ENCODE measurements at places on chromosomes 4 and X.

DNA sequence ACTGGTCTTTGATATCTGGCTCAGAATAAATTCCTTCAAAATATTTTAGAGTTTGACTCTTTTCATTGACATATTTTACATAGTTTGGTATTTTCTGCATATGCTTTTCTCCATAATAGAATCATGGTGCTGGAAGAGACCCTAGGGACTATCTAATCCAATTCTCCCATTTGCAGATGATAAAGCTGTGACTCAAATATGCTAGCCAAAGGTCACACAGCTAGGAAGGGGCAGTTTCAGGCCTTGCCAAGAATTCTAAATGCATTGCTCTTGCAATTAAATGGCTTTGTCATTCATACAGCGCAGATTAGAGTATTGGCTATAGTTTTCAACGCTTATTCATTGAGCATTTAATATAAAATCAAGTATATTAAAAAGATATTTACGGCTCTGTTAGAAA is 374.1 kb upstream of the RASGEF1B start:
- no peak for DNase-seq

DNA sequence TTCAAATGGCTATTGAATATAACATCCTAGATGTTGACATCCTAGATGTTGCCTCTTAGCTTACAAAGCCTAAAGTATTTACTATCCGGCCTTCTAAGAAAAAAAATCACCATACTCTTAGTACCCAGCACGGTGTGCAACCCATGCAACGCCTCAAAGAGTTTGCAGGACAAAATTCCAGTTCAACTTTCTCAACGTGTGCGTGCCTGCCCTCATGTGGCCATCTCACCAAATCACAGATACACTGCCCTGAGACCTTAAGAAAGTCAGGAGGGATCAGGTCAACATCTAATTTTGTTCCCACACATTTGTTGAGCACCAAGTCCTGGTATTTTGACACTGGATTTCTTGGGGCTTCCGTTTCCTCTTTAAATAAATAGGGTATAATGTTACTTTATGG is 68.3 kb downstream of the CRMP1 start:
- no peak for DNase-seq

DNA sequence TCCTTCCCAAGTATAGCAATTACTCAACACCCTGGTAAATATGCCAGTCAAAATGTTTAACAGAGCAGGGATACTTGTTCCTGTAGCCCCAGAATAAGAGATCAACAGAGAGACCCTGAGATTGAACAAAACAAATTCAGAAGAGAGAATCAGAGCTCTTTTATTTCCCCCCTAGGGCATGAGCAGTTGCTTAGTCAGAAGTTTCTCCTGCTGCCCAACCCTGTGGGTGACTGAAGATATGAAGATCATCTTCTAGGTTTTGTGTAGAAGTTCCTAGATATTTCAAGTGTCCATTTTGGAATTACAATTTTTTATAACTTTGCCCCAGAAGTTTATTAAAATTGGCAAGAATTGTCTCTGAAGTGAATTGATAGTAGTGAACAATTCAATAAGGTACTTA is 59.1 kb upstream of the RXFP1 start:
- no peak for DNase-seq

GRCh38 chrX:317424-318067 is 1.1 kb downstream of the GTPBP6 start:
- no peak for DNase-seq

GRCh38 chrX:131778269-131779218 is 234.7 kb downstream of the OR13H1 start:
- DNase-seq, result no peak
